ENCODE measurements at places on chromosomes 6 and 20. TPM values are rescaled to one million over a fixed set of nuclear protein-coding genes. Genes with fewer than 3 reads are reported as not detected.

Gene TOP1
- 84.6 TPM for total RNA-seq

Gene SLC17A9
- total RNA-seq: 3.9 TPM

GRCh38 chr6:131063764-131064272 lies 773 bp upstream of the EPB41L2 start:
- peak overlapping the region; percentile 40 for H3K27ac ChIP-seq
- peaks cover 17% of the 10 kb centered on the region for H3K27me3 ChIP-seq
- H3K4me3 ChIP-seq: peak overlapping the region; percentile 72
- H3K36me3 ChIP-seq: no peaks in the 10 kb centered on the region
- DNase-seq: no peak

DNA sequence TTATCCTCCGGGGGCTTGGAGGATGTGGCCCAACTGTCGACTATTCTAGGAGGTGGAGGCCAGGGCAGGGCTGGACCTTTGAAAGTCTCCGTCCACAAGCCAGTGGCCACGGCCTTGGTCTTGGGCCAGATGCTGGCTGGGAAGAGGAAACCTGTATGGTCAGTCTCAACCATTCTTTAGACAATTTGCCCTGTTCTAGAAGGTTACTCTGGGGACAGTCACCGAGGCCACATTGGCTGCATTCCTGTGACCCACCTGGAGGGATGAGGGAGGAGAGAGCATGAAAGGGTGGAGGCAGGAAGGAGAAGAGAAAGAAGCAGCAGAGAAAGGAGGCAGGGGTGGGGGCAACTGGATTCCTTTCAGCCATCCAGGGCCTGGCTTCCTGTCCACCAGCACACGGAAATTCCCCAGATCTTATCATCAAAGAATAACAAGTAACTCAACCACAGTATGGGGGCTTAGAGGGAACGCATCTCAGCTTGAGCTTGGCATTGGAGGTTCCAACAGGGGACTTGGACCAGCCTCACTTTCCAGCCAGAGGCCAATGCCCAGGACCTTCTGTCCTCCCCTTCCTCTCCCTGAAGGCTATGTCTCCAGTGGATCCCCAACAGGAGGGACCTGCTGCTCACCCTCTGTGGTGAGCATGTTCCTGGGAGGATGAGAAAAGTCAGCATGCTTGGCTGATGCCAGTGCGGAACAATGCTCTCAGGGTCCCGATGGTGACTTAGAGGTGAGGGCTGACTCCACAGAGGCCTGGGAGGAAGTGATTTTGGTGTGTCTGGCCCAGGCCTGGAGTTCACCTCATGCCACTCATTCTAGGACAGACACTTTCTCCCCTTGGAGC lies 30.4 kb downstream of the TGM2 start:
- peak overlapping the region; percentile 65 for H3K27ac ChIP-seq
- no peak overlapping the region for H3K4me3 ChIP-seq
- H3K36me3 ChIP-seq: peaks cover 3% of the 10 kb centered on the region
- DNase-seq: no peak

GRCh38 chr6:80472271-80472670 lies 365.8 kb downstream of the BCKDHB start:
- DNase-seq: no peak
- H3K27ac ChIP-seq: no peak overlapping the region
- no peaks in the 10 kb centered on the region for H3K36me3 ChIP-seq
- H3K4me3 ChIP-seq: no peak overlapping the region

DNA sequence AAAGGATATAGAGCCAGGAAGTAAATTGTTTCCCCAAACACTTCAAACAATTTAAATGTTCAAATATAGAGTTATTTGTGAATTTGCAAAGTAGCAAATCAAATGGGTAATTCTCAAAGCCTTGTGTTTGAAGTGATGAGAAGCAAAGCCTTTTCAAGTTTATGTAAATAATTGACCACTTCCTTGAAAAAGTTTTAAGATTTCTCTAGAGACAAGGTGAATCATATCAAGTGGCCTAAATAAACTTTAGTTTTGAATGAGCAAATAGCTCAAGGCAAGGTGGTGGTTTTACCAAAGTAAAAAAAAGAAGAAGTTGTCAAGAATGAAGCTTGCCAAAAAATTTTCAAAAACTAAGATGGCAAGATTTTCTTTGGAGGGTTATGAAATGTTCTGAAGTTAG lies 42.6 kb upstream of the IFNGR1 start:
- H3K4me3 ChIP-seq: no peak overlapping the region
- no peak for DNase-seq
- no peaks in the 10 kb centered on the region for H3K36me3 ChIP-seq

DNA sequence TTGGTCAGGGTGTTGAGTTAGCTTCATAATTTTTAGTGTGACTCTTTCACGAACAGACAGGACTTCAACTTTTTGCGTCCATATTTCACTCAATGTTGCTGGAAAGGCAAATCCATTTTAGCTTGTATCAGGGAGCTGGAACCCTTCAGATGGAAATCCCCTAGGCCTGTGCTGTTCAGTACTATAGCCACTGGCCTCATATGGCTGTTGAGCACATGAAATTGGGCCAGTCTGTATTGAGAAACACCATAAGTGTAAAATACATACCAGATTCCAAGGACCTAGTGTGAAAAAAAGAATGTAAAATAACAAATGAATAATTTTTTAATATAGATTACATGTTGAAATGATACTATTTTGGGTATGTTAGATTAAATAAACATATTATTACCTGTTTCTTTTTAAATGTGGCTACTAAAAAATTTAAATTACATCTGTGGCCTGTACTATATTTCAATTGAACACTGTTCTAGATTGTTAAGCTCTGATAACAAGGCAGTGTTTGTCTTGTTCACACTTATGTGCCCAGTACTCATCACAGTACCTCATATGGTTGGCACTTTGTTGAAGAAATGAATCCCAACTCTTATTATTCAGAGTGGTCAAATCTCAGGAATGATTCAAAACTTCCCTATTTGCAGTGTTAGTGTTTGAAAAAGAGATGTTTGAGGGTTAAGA lies 34.3 kb downstream of the CTNNBL1 start:
- H3K36me3 ChIP-seq: peaks cover 22% of the 10 kb centered on the region
- H3K27ac ChIP-seq: peak overlapping the region; percentile 43
- DNase-seq: no peak
- peaks cover 58% of the 10 kb centered on the region for H3K4me1 ChIP-seq
- no peak overlapping the region for H3K4me3 ChIP-seq

GRCh38 chr6:166109608-166110007 lies 58.0 kb downstream of the TBXT start:
- DNase-seq: no peak
- H3K4me3 ChIP-seq: no peak overlapping the region
- no peaks in the 10 kb centered on the region for H3K4me1 ChIP-seq
- H3K27me3 ChIP-seq: peaks cover 35% of the 10 kb centered on the region
- no peaks in the 10 kb centered on the region for H3K36me3 ChIP-seq

Measured in type B pancreatic cell (in vitro differentiated cells).